Umbilical cord (tissue), 2 donors: ENCODE measurements at places on chromosomes 7 and 10. TPM values are rescaled to one million over a fixed set of nuclear protein-coding genes. Genes with fewer than 3 reads are reported as not detected.
A peak's percentile ranks its signal among the peaks of the same experiment; 100 is the strongest.

Gene PNLIPRP3
- total RNA-seq = 0.96 TPM

Gene RPEL1
- 3.9 TPM for total RNA-seq

Gene LBX1
- 0.24 TPM for total RNA-seq

DNA sequence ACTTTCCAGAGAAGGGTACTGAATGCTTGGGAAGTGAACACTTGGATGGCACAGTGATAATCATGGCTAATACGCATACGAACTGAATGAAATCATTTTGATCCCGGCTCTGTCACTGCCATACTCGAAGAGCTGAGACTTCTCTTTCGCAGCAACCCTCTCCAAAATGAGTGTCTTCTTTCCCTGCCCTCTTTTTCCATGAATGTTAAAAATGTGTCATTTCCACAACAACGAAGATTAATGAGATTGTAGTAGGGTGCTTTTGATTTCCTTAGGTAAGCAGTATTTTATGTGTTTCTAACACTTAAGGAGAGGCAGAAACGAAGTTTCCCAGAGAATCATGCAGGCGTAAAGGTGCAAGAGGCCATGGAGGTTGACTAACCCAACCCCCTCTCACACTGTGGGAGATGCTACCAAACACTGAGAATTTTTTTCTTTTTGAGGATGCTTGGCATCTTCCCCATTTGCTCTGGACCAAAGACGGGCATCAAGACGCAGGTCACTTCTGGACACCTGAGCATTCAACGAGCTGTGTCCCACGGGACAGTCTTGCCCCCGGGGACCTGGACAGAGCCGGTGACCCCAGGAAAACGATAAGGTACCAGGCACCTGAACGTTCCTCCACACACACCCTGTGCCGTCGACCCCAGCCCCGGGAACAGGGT is 823 bp downstream of the COPG2 start:
- DNase-seq = peak; percentile 34

GRCh38 chr7:81937091-81937490 is 167.2 kb upstream of the HGF start:
- DNase-seq = peak; percentile 60

DNA sequence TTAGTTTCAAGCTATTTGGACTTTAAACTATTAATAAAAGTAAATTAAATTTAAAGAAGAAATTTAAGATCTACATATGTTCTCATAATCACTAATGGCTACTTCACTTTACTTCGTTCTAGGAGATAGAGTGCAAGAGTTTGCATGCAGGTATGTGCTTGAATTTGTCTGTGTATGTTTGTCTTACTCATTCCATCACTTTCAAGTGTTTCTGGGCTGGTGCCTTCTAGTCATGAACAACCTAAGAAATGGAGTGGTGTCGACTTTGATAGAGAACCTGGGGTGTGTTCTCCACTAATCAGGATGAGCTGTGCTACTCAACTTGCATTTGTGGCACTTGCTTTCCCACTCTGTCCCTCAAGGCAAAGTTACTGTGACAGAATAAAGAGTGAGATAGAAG is 169.9 kb downstream of the KCND2 start:
- DNase-seq = no peak

DNA sequence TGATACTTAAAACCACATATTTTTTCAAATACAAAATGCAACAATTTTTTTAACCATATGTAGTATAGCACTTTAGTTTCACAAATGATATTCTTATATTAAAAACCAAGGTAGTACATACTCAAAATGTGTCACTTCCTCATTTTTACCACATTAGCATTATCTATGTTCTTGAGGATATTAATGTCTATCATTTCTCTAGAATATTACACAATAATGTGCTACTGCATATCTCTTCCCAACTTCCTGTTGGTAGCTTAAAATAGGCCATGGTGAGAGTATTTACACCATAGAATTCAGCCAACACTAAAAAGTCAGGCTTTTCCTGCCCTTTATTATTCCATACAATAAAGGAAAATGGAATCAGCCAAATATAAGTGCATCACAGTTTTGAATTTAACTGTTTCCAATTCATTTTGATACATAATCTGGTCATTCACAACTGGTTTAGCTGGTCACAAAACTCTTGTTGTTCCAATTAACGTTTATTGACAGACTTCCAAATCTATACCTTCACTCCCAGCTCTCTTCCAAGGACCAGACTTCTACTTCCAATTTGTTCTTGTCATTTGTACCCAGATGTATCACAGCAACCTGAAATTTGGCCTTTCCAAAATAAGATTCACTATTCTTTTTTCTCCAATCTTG is 20.0 kb upstream of the LRRC17 start:
- DNase-seq = no peak

DNA sequence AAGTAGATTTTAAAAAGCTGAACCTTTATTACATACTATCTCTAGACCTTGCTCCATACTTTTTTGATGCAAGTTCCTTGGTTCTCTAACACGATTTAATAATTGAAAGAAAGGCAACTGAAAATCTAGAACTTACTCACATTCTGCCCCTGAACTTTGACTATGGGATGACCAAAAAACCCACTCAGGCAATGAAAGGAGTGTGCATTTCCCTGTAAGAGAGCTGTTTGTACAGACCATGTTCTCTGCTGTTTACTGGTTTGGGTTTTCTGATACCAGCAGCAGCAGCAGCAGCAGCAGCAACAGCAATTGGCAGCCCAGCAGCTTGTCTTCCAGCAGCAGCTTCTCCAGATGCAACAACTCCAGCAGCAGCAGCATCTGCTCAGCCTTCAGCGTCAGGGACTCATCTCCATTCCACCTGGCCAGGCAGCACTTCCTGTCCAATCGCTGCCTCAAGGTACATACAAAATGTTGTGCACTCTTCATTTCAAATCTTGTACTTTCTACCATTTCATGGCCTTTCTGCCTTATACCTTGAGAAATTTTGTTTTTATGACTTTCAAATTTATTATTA is 216.7 kb downstream of the FOXP2 start:
- DNase-seq = no peak

- DNase-seq = peak; percentile 46
These were observed 509 bp downstream of the AHR start for GRCh38 chr7:17298840-17299482.

GRCh38 chr10:74913377-74913979 is 87.1 kb downstream of the KAT6B start:
- no peak for DNase-seq

DNA sequence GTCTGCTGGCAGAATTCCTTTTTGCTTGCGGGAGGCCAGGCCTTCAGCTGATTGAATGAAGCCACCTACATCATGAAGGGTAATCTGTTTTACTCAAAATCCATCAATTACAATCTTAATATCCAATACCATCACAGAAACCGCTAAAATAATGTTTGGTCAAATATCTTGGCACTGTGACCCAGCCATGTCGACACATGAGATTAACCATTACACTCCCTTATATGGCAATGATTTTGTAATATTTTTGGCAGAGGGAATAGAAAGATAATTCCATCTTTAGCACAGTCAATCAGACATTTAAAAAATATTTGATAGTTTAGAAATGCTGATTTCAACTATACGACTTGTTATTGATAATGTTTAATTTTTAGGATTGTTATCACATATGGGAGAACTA is 36.5 kb upstream of the SLC39A12 start:
- DNase-seq = no peak

GRCh38 chr10:89029785-89030437 is 39.3 kb downstream of the FAS start:
- DNase-seq = peak; percentile 81

- DNase-seq = peak; percentile 64
These were observed 45.6 kb upstream of the SUN1 start for GRCh38 chr7:786472-787255.

- DNase-seq = peak; percentile 37
These were observed 4.1 kb upstream of the NT5C2 start for GRCh38 chr10:103197174-103197573.
